ENCODE measurements at places on chromosomes 2 and 18.

DNA sequence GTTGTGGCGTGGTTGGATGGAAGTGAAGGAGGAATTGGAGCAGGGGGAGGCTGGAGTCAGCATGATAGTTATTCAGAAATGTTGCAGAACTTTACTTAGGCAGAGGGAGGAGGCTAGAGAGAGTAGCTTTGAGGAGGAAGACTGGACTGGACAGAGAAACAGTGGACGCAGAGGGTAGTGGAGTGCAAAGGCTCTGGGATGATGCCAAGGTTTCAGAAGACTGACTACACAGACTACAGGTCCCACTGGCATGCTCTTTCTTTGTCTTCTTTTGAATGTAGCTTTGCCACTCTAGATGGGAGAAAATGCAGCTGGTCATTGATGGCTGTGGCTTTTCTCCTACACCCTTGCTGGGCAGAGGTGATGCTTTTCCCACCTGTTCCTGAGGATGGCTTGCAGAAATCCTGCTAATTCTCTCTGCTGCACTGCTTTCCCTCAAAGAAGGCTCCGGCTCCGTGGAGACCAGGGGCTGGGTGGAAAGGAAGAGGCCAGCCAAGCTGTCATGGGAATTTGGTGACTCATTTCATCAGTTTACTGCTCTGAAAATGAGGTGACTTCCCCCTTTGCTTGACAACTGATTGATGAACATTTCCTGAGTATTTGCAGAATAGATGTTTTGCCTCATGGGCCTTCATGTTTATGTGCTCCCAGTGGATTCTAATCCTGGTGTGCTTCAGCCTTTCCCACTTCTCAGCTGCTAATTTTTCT is 42.4 kb downstream of the MEIS1 start:
- no peak for DNase-seq

DNA sequence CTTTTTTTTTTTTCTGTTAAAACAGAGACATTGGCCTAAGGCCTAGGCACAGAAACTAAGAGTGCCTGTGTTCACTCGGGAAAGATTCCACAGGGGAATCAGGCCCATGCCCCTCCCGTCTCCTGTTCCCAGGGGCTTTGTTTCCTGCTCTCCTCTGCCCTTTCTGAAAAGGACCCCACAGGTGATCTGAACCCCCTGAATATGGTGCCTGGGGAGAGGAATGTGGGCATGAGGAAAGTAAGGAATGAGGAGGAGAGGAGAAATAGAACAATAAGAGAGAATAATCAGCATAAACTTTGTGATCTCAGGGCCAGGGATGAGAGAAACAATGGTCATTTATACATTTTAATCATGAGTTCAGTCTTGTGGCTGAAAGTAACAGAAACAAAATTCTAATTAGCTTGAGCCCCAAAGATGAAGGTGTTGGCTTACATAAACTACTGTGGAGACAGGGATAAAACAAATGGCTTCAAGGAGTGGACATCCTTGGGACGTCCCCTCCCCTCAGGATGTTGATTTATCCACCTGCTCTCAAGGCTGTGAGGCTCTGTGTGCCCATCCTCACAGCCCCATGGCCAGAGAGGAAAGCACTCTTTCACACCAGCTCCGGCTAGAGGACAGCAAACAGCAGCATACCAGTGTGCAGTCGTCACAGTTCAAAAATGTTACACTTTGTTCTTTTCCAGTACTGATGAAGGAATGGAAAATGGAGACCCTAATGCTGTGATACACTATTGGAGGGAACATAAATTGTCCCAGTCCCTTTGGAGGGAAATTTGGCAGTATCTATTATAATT is 46.4 kb upstream of the MRPL33 start:
- DNase-seq: peak; percentile 40

- no peak for DNase-seq
These were observed 225.9 kb downstream of the NEDD4L start for GRCh38 chr18:58269931-58270330.

DNA sequence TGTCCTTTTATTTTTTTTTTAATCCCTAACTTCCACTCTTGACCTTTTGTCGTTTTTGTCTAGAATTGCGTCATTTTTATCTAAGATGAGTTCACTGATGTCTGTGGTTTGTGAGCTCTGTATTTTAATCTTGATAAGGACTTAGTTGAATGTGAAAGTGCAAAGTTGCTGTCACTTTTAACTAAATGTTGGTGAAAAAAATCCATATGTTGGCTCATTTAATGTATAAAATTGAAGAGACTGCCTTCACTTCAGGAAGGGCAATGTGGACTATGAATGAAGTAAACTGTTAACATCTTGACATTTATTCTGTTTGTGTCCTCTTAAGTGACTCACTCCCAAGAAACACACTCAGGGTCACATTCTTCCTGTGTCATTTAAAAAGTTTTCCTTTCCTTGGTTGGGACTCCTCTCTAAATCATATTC is 256.6 kb upstream of the RASGRP3 start:
- peak; percentile 35 for DNase-seq

- DNase-seq: peak; percentile 4
These were observed 21.7 kb upstream of the SAG start for GRCh38 chr2:233285921-233286320.

DNA sequence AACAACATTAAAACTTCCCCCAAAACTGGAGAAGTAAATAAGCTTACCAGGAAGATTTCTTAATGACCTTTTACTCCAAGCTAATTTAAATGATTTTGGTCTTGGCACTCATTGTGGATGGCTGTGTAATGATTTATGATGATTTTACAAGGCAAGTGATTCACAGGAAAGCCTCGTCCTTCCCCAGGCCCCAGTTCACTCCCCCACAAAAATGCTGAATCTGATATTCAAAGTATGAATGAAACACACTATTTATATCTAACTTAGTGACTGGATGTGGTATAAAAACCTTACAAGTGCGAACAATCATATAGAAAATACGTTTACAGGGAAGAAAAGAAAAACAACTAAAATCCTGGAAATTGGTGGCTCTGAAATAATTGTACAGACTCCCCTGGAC is 49.8 kb downstream of the ZNF516 start:
- DNase-seq: peak; percentile 88

DNA sequence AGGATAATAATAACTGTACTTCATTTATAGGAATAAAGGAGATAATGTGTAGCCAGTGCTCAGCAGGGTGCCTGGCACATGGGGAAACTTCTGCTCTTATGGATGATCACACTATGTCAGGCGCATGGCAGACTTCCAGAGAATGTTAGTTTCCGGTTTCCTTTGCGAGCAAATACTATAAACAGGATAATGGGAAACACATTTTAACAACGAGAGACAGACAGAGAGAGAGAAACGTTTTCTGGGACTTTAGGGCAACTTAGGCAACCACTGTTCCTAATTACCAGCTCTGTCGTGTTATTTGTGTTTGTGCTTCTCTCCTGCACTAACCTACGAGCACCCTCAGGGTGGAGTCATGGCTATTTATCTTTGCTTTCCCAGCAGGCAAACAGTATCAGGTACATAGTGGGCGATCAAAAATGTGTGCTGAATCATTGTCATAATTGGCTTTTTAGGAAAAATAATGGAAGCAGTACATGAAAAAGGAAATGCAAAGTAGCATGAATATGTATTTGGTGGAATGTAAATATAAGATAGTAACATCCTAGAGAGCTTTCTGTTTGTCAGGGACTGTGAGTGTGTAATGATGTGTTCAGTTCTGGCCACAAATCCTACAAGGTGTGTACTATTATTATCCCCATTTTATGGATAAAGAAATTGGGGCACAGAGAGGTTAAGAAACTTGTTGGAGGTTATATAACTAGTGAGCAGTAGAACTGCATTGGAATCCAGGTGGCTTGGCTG is 36.8 kb upstream of the IGFBP2 start:
- DNase-seq: peak; percentile 61

GRCh38 chr2:7846607-7847006 is 835.2 kb upstream of the ID2 start:
- DNase-seq: no peak

DNA sequence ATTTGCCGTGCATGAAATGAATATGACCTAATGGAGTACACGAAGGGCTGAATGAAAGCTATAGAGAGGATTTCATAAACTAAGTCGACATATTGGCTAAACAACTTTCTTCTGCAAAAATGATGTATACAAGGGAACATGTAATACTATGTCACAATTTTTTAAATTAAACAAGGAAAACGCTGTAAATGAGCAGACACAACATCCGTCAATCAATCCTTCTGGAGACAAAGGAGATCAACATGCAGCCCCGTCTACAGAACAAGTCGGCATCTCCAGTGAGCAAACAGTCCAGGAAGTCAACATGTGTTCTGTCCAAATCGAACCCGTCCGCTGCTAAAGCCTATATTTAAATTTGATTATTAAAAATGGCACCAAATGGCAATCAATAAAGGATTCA is 180.8 kb downstream of the TCF4 start:
- no peak for DNase-seq

GRCh38 chr2:177306550-177306949 is 42.0 kb upstream of the NFE2L2 start:
- DNase-seq: no peak
